Neural progenitor cell (in vitro differentiated cells): ENCODE measurements at places on chromosomes 11 and 22. TPM values are rescaled to one million over a fixed set of nuclear protein-coding genes. Genes with fewer than 3 reads are reported as not detected.
A peak's percentile ranks its signal among the peaks of the same experiment; 100 is the strongest.

DRICH1 gene
- not detected in 2 replicates for total RNA-seq

DNA sequence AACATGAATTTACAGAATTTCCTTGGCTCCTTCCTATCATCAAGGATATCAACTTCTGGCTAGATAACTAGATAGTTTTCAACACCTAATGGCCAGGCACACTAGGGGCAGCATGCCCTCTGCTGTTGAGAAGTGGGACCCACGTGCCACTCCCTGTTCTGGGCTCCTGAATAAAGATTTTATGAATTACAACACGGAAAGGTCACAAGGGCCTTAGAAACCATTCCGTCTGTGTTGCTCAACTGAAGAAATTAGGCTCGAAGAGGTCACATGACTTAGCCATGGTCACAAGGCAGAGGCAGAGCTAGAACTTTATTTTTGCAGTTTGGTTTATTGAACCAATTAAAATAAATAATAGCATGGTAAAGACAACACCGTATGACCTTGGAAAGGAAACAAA lies 36.0 kb downstream of the PRCP start:
- DNase-seq: peak; percentile 67

TECTA gene
- 0.84 and 1.2 TPM in 2 replicates for total RNA-seq

DNA sequence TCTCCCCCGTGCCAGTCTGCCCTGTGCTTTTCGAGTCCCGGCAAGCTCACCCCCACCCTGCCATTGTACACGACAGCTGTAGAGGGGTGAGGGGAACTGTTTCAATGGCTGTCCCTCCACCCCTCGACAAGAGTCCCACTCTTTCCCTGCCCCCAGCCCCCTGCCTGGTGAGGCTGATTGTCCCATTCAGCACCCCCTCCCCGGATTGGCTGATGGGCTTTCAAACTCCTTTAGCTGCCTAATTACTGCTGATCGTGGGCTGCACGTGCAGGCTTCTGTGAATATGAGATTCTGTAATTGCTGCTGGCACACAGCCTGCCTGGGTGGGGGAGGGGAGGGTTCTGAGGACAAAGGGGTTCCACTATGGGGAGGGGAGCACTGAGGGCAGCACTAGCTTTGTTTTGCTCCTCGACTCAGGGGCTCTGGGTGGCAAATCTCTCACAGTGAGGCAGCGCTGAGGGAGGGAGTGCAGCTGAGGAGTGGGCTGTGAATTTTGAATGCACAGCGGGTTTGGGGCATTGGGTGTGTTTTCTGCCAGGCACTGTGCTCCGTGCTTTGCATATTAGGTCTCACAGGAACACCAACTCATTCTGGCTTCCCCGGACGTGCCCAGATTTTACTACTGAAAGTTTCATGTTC lies 42.6 kb upstream of the ACCSL start:
- peak; percentile 77 for DNase-seq

- DNase-seq: peak; percentile 34
Measured at GRCh38 chr11:20973940-20974559, 304.7 kb downstream of the NELL1 start.
